ENCODE measurements at places on chromosomes 6 and 20. TPM values are rescaled to one million over a fixed set of nuclear protein-coding genes. Genes with fewer than 3 reads are reported as not detected.

DNA sequence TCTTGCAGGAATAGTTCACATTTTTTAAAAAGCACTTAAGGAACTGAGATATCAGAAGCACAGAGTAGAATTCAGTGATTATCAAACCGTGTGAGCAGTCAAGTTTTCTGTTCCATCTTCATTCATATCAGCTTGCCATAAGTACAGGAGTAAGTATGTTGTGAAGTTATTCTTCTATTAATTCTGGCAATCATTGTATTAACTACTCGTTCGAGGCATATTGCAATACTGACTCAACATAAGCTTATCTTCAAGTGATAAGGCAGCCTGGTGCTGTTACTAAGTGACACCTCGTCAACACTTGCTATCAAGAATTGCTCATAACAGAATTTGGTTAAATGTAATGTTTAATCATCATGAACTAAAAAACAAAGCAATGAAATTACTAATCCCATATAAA is 75.7 kb upstream of the SNX9 start:
- DNase-seq = no peak

DNA sequence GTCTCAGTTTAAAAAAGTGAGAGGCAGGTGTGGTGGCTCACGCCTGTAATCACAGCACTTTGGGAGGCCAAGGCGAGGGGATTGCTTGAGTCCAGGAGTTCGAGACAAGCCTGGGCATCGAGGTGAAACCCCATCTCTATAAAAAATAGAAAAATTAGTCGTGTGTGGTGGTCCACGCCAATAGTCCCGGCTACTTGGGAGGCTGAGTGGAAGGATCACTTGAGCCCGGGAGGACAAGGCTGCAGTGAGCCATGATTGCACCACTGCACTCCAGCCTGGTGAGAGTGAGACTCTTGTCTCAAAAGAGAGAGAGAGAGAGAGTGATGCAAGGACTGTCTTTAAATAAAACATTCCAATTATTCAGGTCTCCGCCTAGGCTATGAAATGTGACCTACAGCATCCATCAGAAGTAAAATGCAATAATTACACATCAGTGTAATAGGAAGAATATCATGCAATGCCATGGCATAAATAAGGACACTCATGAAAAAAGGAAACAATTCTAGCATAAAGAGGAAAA is 81.5 kb downstream of the SH3BGRL2 start:
- DNase-seq = no peak

DNA sequence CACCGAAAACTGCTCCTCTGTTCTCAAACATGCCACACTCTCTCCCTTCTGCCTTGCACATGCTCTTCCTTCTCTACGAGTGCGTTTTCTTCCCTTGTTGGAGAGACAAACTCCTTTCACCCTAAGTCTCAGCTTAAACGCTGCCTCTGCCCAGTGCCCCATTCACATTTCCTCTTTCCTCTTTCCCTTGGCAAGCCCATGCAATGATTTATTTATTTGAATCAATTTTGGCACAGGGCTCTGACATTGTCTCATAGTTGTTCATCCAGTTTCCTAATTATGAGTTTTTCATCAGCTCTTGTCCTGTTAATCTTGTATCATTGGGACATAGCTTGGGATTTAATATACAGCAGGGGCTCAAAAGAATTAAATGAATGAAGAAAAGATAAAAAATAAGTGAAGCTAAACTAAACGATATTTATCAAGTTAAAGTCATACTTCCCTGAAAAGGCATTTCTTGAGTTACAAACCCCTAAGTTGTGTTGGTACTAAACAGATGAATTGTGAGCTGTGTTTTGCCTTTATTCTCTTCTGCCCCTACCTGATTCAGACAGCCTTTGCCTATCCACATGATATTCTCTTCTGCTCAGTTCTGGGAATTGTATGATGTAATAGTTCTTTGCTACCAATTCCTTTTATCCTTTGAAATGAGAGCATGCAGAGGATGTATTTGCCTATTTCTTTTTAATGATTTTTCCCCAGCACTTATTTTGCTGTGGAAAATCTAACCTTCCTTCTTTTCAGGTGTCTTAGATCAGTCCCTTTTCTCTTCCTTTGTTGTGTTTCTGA is 704.4 kb downstream of the UTRN start:
- no peak for DNase-seq

ABCF1 gene
- 18.8 TPM for total RNA-seq

DNA sequence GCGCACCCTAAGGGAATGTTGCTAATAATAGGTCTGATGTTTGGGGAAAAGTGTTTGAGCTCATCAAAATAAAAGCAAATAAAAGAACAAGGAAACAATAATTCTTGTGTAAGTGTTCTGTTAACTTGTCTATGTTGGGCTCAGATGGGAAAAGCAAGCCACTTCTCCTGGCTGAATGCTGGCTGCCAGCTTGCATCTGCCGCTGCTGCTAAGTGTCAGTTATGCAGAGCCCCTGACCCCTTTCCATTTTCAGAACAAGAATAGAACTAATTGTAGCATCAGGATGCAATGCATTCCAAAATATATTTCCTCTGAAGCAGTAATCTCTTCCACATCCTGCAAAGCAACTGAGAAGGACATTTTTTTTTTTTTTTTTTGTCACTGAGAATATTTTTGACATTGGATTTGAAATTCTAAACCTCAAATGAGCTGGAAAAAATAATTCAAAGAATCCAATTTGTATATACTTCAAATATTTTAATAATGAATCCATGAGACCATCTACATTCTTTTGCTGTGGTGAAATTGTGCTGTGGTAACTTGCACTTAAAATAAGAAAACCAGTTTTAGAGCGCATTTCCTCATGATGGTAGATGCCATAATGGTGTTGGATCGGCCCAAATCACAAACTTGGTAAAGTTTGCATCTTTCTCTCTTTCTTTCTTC is 43.9 kb upstream of the DEK start:
- no peak for DNase-seq

PDE10A gene
- total RNA-seq = 126 TPM

GRCh38 chr6:147434076-147434475 is 74.4 kb upstream of the SAMD5 start:
- DNase-seq = no peak

DNA sequence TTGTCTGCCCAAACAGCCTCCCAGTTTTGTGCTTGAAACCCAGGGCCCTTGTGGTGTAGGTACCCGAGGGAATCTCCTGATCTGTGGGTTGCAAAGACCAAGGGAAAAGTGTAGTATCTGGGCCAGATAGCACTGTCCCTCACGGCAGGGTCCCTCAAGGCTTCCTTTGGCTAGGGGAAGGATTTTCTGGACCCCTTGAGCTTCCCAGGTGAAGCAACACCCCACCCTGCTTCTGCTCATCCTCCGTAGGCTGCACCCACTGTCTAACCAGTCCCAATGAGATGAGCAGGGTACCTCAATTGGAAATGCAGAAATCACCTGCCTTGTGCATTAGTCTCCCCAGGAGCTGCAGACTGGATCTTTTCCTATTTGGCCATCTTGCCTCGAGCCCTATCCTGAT is 791.8 kb upstream of the MANEA start:
- no peak for DNase-seq

GRCh38 chr20:23361119-23361475 is 885 bp upstream of the GZF1 start:
- no peak for DNase-seq

PGBD1 gene
- 19.2 TPM for total RNA-seq

GRCh38 chr6:125850361-125850760 is 59.6 kb downstream of the NCOA7 start:
- DNase-seq = no peak
